ENCODE measurements at places on chromosomes 7 and 10.

DNA sequence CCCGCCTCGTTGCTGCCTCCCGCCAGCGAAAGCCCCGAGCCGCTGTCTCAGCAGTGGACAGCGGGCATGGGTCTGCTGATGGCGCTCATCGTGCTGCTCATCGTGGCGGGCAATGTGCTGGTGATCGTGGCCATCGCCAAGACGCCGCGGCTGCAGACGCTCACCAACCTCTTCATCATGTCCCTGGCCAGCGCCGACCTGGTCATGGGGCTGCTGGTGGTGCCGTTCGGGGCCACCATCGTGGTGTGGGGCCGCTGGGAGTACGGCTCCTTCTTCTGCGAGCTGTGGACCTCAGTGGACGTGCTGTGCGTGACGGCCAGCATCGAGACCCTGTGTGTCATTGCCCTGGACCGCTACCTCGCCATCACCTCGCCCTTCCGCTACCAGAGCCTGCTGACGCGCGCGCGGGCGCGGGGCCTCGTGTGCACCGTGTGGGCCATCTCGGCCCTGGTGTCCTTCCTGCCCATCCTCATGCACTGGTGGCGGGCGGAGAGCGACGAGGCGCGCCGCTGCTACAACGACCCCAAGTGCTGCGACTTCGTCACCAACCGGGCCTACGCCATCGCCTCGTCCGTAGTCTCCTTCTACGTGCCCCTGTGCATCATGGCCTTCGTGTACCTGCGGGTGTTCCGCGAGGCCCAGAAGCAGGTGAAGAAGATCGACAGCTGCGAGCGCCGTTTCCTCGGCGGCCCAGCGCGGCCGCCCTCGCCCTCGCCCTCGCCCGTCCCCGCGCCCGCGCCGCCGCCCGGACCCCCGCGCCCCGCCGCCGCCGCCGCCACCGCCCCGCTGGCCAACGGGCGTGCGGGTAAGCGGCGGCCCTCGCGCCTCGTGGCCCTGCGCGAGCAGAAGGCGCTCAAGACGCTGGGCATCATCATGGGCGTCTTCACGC is 825 bp downstream of the ADRB1 start:
- no peak for ATAC-seq

- no peak for ATAC-seq
Measured at GRCh38 chr10:26243351-26243720, 26.8 kb downstream of the GAD2 start.

GRCh38 chr7:141567432-141567831 is 16.2 kb downstream of the AGK start:
- no peak for ATAC-seq

DNA sequence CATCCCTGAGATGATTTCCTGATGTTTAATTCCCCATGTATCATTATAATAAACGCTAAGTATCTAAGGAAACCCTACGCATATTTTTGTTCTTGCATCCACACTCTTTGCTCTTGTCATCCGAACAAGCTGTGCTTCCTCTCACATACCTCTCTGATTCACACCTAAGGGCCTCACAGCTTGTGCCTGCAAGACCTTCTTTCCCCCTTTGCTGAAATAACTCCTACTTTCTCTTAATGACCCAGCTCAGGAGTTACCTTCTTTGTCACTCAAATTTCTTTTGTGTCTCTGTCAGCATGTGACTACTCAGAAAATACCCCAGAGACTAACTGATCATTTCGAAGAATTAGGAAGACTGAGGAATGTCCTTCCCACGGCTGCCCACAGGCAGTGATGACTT is 209.3 kb upstream of the IMMP2L start:
- no peak for ATAC-seq

GRCh38 chr10:63547628-63548360 is 26.6 kb downstream of the REEP3 start:
- ATAC-seq, result no peak

DNA sequence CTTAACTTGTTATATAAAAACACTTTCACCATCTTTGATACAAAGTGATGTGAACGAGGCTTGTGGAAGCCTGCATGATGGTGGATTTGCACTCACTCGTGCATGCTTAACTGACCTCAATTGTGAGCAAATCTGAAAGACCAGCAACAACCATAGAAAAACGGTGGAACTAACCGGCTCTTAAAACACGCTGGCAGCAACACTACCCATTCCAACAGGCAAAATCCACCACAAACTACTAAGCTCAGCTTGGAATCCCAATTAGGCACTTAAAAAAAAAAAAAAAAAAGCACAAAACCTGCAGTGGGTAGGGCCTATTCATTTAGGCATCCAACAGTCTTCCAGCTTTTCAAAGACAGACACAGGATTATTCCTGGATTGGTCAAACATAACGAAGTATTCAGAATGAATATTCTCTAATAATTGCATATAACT is 1.8 kb downstream of the GDI2 start:
- no peak for ATAC-seq

DNA sequence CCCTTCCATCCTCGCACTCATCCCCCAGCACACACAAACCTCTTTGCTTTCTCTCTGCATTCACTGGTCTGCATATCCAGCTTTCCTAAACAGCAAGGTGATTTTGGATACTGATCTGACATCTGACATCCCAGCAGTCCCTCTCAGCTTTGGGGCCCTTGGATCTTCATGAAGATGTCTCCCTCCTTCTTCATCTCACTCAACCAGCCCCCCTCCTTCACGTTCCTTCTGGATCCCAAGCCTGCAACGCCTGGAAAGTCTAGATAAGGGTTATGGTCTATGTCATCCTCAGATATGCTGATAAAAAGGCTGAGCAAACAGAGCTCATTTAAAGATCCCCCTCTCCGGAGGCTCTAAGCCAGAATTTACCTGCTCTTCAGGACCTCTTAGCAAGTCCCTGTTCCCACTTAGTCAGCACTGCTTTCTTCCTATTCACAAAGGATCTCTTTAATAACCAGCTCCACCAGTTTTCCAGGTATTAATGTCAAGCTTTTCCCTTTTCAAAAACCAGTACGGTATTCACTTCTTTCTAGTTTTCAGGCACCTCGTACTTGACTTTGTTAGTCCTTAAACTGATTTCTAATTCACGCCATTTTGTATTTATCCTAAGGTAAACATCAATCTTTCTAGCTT is 38.9 kb downstream of the CREB3L2 start:
- no peak for ATAC-seq

GRCh38 chr7:158017111-158018097 is 570.2 kb downstream of the PTPRN2 start:
- no peak for ATAC-seq

DNA sequence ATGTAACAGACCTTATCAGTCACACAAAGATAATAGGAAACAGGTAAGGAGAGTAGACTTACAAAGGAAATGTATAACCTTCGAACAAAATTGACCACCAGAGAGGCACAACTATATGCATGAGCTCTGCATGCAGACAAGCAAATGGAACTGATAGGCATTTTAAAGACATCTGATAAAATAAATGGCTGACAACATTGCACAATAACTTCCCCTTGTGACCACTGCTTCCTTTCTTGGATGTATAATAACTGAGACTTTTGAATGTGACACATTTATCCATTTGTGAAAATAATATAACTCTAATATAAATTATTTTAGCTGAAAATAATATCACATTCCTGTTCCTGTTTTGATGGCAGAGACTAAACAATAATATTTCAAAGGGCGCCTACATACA is 654.2 kb upstream of the STEAP1 start:
- no peak for ATAC-seq

GRCh38 chr10:28906934-28907333 is 229.6 kb downstream of the BAMBI start:
- no peak for ATAC-seq

- no peak for ATAC-seq
Measured at GRCh38 chr10:86203162-86203905, 163.3 kb downstream of the GRID1 start.

DNA sequence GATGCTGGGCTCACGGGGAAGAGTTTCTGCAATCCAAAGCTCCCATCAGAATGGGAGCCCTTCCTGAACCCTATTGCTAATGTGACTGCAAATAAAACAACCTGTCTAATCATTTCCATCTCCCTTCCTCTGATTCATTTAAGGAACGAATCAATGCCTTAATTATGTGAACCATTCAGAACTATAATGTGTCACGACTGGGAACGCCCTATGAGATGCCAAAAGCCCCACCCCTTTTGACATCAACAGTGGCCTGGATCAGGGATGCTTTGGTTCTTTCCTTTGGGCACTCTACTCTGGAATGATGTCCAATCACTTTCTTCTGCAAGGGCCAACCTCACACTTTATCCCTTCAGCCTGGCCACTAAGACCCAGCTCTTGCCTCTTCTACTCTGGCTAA is 195.4 kb upstream of the AOAH start:
- ATAC-seq, result no peak

- ATAC-seq, result no peak
Measured at GRCh38 chr7:50160206-50160605, 67.2 kb upstream of the ZPBP start.

GRCh38 chr10:27242951-27243551 is 2.5 kb upstream of the ACBD5 start:
- peak; percentile 49 for ATAC-seq

DNA sequence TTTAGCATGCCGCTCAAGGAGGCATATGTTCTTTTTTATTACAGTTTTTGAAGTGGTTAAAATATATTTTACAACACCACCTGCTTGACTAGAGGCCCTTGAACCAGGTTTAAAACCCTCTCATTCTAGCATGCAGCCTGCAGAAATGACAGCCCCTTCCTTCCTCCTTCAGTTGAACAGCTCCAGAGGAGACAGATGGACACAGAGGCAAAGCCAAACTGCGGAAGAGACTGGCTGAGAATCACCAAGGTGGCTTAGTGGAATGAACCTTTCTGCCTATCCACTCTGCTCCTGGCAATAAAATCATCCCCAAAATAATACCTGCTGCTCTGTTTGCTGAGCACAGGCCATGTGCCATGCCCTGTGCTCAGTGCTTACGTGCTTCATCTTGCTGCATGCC is 23.9 kb upstream of the PLPP4 start:
- no peak for ATAC-seq

Data from stimulated activated memory B cell treated with anti-CD40 and anti-IgM and Interleukin-4, amounts not matched to agents 10 μg/mL and 1 μg/mL and 100 μg/mL, for 72 hours (primary cell).